Activated CD8-positive, alpha-beta memory T cell treated with anti-CD3 and anti-CD28 coated beads for 1 hour (primary cell): ENCODE measurements at places on chromosomes 4 and X.

GRCh38 chr4:40850496-40850895, 100.7 kb downstream of the NSUN7 start:
- DNase-seq = no peak

- DNase-seq = no peak
Observed at GRCh38 chr4:144298519-144298918, 158.0 kb upstream of the GYPA start.

- no peak for DNase-seq
Observed at GRCh38 chr4:147163311-147163710, 217.6 kb upstream of the TTC29 start.

- no peak for DNase-seq
Observed at GRCh38 chrX:14274691-14275090, 245.0 kb upstream of the GEMIN8 start.

- no peak for DNase-seq
Observed at GRCh38 chr4:26058537-26058936, 144.5 kb downstream of the SMIM20 start.

DNA sequence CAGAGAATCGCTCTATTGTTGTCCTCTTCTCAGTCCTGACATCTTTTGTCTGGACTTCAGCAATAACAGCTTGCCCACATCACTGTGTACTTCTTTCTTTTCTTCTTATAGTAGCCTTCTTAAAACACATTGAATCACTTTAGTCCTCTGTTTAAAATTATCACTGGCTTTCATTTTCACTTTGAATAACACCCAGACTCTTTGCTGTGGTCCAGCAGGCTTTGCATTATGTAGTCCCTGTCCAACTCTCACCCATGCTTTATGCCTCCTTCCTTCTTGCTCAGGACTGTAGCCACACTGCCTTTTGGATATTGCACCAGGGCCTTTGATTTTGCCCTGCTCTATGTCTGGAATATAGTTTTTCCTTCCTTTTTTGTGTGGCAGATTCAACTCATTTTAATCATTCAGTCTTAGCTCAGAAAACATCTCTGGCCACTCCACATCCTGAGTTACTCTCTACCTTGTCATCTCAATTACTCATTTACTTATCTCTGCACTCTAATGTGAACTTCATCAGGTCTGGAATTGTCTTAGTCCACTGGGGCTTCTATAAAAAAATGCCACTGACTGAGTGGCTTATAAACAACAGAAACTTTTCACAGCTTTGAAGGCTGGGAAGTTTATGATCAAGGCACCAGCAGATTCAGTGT, 168.2 kb downstream of the C4orf33 start:
- no peak for DNase-seq

GRCh38 chr4:159764343-159764952, 661.6 kb downstream of the RAPGEF2 start:
- no peak for DNase-seq

DNA sequence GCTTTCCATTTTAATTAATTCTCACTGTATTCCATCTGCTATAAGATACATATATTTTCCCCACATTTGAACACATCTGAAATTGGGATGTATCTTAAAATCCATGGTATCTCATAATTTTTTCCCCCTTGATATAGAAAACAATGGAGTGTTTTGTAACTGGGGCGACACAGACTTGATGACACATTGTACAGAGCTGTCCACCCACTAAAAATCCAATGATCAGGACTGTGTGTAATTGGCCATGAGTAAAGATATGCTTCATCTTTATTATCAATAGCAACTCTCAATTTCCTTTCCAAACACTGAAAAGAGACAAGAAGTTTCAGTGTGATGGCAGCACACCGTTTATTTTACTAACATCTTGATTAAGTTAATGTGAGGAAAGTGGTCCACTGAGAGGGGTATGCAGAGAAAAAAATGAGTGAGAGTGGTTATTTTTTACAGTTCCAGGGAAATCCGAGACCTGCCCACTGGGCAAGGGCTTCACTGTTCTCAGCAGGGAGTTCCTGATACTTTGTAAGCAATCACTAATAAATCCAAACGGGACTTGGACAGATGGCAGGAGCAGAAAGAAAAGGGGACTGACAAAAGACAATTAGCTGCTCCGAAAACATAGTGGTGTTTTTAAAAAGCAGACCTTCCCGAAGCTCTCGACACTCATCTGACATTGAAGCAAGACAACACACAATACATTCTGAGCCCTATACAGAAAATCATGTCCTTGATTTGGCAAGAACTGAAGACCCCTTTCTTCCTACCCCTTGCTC, 149.4 kb downstream of the TSPAN5 start:
- DNase-seq = no peak

DNA sequence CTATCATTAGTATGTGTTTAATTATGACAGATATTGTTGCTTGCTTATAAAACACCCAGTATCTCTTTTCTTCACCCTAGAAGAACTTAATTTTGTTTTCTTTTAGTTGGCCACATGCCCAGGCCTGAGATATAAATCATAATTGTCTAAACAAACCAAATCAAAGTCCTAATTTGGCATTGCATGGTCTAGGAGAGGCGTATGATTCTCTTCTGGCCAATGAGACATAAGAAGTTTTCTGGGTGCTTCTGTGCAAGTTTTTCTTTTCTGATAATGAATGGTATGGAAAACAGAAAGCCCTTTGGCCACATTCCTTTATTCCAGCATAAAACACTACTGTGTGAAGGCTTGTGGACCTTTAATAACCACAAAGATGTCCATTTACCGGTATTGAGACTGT, 192.9 kb upstream of the CTSO start:
- DNase-seq = no peak

GRCh38 chr4:110636171-110636679, 13.3 kb upstream of the PITX2 start:
- no peak for DNase-seq

DNA sequence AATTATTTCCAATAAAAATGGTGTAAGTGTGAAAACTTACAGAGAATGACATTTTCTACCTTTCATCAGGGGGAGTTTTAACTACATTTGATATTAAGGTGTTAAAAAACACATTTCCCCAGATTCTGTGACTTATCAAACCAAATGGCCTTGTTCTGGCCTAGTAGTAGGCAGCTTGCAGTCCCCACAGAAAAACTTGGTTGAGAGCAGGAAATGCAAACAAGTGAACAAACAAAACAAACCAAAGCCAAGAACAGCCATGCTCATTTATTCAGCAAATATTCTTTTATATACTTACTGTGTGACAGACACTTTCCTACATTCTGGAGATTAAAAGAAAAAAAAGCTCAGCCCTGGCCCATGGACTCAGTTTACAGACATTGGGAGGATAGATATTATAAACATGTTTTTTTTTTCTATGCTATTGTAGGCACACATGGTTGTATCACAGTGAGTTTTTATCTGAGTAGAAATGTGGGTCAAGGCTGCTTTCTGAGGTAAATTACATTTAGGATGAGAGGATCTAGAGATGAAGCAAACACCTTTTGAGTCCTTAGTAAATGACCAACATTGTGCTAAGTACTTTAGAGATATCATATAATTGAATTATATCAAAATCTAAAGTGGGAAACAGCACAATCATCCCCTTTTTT, 449.2 kb upstream of the AADAT start:
- DNase-seq = no peak

DNA sequence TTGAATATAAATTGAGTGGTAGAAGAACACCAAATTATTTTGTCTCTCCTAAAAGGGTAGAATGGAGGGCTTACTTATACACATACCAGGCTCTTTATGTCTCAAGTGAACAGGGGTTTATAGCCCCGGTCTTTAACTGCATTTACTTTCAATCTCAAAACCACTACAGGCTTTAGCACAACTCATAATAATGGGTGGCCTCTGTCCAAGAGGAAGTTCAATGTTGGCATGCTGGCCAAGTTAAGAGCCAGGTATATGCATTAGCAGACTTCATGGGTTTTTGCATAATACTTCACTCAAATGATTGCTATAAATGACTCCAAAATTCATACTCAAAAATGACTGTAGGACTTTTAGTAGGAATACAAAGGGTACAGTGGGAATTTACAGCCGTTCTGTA, 118.5 kb upstream of the OTUD4 start:
- DNase-seq = no peak

GRCh38 chrX:69424161-69424560, 80.0 kb upstream of the NALF2 start:
- DNase-seq = no peak

GRCh38 chr4:1608196-1608820, 75.8 kb downstream of the FAM53A start:
- no peak for DNase-seq

GRCh38 chr4:19945501-19945900, 306.2 kb upstream of the SLIT2 start:
- no peak for DNase-seq

GRCh38 chr4:36308150-36308549, 26.7 kb downstream of the DTHD1 start:
- DNase-seq = no peak

DNA sequence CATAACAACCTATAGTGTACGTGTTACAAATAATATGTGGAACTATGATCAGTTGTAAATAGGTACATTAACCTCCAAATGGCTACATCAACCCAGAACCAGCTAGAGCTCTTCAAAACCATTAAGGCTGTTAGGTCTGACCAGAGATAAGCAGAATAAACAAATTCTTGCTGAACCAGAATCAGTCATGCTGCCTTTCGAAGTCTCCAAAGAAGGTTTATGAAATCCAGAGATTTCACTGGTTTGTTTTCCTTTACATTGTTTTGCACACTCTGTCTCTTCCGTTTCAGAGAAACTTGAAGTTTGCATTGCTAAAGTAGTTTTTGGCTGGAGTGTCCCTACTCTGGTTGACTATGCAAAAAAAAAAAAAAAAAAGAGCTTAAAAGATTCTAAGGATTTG, 177.3 kb upstream of the SLIT2 start:
- no peak for DNase-seq

- DNase-seq = no peak
Observed at GRCh38 chr4:116272336-116272735, 813.0 kb downstream of the TRAM1L1 start.

DNA sequence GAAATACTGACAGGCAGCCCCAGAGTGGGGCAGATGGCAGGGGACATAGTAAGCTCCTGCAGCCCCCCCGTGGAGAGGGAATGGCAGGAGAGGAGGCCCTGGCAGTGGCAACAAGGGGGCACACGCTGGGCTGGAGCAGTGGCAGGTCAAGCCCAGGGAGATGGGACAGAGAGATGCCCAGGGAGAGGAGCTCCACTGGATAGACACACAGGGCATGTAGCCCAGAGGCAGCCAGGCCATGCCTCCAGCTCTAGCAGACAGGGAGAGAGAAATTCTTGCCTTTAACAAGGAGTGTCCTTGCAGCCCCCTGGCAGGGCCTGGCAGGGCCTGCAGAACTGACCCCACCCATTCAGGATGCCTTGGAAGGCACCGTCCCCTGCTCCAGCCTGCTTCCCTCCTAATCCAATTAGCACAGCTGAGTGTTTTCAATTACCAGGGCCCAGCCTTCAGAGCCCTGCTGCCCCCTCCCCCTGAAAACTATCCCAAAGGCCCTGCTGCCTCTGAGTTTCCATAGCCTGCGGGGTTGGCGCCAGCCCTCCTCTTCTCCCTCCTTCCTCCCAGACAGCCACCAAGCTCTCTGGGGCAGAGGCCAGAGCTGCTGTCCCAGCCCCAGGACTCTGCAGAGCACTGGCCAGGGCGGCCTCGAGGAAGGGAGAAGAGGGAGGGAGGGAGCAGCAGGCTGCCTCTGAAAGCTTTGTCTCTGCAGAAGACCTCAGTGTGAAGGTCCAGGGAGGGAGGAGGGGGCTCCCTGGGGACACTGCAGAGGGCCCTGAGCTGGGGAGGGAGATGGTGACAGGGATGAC, 12.5 kb downstream of the L1CAM start:
- no peak for DNase-seq

GRCh38 chrX:147173594-147173993, 359.1 kb upstream of the CXorf51A start:
- DNase-seq = no peak

- no peak for DNase-seq
Observed at GRCh38 chrX:70129816-70130215, 3.4 kb upstream of the IGBP1 start.

DNA sequence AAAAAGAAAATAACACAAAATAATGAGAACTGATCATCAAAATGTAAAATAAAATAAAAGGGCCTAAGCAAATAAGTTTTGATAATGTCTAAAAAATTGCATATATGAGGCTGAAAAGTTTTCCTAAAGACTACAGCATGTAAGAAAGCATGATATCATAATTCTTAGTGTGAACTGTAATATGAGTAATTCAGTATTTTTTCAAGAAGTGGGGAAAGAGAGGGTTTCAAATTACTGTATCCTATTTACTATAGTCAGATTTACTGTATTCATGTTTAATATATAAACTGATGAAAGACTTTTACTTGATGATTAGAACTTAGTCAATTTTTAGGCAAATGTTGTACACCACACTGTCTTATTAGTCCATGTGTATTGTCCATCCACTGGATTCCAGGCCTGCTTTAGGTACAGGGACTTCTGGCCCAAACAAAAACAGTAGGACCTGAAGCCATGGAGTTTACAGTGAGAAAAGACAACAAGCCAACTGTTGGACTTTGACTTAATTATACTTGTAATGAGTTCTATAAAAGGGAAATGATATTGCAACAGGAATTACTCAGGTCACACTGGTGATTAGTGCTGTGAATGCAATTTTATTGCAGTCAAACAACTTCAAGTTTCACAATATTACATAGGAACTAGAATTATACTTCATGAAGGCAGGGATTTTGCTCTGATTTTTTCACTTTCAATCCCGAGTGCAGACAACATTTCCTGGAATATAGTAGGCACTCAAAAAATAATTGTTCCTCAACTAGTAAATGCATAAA, 517.7 kb upstream of the GALNT7 start:
- DNase-seq = no peak

DNA sequence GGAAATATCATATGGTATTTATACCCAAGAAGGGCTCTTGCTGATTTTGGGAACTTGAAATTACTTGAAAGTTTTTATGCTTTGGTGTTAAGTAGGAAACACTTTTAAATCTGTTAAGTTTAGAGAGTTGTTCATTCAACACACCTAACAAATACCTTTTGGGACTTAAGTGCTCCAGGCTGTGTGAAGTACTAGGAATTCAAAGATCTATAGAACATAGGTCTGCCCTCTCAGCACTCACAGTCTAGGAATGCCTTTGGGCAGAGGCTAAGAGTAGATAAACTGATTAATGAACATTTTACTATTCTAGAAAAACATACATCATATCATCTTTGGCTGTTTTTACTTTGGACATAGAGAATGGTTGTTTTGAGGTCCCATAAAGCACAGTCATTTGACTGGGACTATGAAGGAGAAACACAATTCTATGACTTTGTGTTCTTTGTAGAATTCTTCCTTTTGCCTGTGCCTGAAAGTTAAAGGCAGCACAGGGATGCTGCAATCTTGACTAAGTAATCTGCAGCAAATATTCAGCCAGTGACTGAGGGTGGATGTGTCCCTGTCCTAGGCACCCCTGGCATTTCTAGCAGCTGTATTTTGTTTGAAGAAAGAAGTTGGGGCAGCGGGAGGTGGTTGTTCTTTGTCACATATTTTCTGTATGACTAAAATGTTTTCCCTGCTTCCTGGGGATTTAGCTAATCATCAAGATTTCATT, 8.3 kb downstream of the BMP3 start:
- no peak for DNase-seq

GRCh38 chr4:67746797-67747495, 7.2 kb downstream of the GNRHR start:
- no peak for DNase-seq

- no peak for DNase-seq
Observed at GRCh38 chr4:2793586-2794485, 951 bp downstream of the SH3BP2 start.

GRCh38 chr4:87042986-87043820, 108.4 kb downstream of the AFF1 start:
- no peak for DNase-seq
